Esophagus muscularis mucosa (tissue), 4 donors: ENCODE measurements at places on chromosomes 1 and 21. TPM values are rescaled to one million over a fixed set of nuclear protein-coding genes. Genes with fewer than 3 reads are reported as not detected.

DNA sequence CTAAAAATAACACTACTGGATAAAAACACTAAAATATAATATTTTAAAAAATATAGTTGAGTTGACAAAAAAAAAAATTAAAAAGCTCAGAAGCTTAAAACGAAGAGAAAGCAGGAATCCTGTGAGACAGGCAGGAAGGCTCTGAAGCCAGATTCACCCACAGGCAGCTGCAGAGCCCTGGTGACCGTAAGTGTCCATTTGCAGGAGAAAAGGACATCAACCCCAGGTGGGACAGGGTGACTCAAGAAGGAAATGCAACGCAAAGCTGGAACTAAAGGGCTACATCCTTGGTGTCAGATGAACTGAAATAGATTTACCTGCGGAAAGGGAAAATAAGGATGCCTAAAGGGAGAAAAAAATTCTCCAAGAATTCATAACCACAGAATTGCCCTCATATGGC, 46.8 kb downstream of the USP24 start:
- H3K4me3 ChIP-seq, result no peak overlapping the region
- peaks cover 11% of the 10 kb centered on the region for H3K4me1 ChIP-seq
- H3K27ac ChIP-seq, result no peak overlapping the region
- no peak for DNase-seq
- H3K27me3 ChIP-seq, result no peaks in the 10 kb centered on the region

DNA sequence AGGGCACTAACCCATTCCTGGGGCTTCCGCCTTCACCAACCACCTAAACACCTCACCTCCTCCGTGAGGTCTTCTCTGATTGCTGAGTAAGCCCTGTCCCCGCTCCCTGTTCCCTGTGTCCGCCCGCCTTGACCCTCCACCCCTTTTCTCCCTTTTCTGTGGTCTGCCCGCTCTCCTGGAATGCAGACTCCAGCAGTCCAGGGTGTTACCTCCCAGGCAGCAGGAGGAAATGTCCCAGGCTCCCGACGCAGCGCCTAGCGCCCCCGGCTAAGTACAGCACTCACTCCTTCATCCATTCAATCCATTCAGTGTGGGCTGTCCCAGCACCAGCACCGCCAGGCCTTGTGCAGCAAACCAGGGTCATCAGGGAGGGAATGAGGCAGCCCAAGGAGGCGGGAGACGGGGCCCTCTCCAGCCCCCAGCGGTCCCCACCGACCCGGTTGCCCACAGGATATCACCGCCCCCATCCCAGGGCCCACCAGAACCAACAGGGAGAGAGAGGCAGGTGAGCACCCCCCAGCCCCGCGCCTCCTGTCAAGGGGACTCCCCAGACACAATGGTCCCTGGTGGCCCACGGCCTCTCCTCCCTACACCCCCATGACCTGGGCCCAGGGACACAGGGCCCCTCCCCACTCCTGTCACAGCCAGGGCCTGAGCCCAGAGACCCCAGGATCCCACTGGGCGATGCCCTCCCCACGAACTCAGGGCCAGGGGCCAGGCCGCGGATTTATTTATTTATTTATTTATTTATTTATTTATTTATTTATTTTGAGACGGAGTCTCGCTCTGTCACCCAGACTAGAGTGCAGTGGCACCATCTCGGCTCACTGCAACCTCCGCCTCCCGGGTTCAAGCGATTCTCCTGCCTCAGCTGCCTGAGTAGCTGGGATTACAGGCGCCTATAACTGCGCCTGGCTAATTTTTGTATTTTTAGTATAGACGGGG, 10.2 kb downstream of the TNFRSF14 start:
- H3K4me3 ChIP-seq, result no peak overlapping the region
- H3K36me3 ChIP-seq, result peaks cover 23% of the 10 kb centered on the region
- no peaks in the 10 kb centered on the region for H3K27me3 ChIP-seq
- H3K4me1 ChIP-seq, result no peaks in the 10 kb centered on the region
- H3K27ac ChIP-seq, result no peak overlapping the region

- no peak overlapping the region for H3K27ac ChIP-seq
- H3K4me1 ChIP-seq, result no peaks in the 10 kb centered on the region
- H3K36me3 ChIP-seq, result peaks cover 33% of the 10 kb centered on the region
Measured at GRCh38 chr1:167401260-167401873, 117.0 kb downstream of the CD247 start.

DNA sequence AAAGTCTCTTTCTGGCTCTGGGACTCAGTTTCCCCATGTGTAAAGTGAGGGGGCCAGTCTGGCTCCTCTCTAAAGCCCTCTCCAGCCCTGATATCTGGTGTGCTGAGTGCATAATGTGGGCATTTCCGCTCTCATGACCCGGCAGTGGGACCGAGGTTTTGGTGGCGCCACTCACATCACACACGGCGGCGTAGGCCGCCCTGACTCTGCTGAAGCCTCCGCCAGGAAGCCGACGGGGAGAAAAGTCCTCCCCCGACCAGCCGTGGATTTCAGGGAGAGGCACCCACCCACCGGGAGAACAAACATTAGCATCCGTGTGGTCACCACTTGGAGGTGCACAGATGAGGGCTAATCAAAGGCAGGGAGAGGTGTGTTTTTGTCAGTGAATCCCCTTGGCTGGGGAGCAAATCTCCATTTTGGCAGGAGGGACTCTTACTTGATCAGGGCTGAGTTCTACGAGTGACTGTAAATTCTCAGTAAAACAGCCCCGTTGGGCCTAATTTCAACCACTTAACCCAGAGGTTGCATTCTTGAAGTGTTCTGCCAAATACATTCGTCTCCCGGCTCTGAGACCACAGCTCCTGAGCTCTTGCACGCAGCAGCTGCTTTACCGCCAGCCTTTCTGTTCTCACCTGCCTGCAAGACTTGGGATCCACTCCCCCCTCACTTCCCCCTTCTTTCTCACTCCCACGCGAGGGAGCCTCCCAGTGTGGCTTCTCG, 118.2 kb downstream of the FOXD2 start:
- no peaks in the 10 kb centered on the region for H3K27me3 ChIP-seq
- H3K4me1 ChIP-seq, result no peaks in the 10 kb centered on the region
- H3K36me3 ChIP-seq, result no peaks in the 10 kb centered on the region

DNA sequence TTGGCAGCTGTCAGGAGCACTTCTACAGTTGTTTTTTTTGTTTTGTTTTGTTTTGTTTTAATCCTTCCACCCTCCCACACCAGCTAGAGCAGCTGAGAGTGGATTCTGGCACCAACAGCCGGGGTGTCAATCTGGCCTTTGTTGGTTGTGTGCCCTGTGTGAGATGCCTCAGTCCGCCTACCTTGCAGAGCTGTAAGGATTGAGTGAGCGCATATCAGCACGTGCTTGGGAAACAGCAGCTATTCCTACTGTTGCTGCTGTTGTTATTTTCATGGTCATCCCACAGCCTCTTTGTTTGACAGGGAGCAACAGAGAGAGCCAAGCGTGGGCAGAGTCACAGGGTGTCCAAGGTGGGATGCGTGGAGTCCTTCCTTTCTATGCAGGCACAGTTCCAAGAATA, 50.4 kb downstream of the PGBD5 start:
- no peak overlapping the region for H3K4me3 ChIP-seq
- H3K27me3 ChIP-seq, result no peaks in the 10 kb centered on the region
- no peak for DNase-seq
- no peaks in the 10 kb centered on the region for H3K36me3 ChIP-seq
- no peak overlapping the region for H3K27ac ChIP-seq

GRCh38 chr1:65630855-65631254, 161.8 kb upstream of the PDE4B start:
- no peak overlapping the region for H3K4me3 ChIP-seq
- H3K4me1 ChIP-seq, result no peaks in the 10 kb centered on the region
- no peaks in the 10 kb centered on the region for H3K27me3 ChIP-seq
- no peak overlapping the region for H3K27ac ChIP-seq
- H3K36me3 ChIP-seq, result no peaks in the 10 kb centered on the region

Gene TNFRSF9
- not detected for total RNA-seq

Gene SLAMF1
- 1.2 TPM for total RNA-seq

Gene C1orf116
- 0.32 TPM for total RNA-seq

Gene DEPDC1
- 0.52 TPM for total RNA-seq
